ENCODE measurements at places on chromosomes 5 and 9. TPM values are rescaled to one million over a fixed set of nuclear protein-coding genes. Genes with fewer than 3 reads are reported as not detected.

ADAMTS19 gene
- not detected for polyA plus RNA-seq

PCDHA9 gene
- not detected for polyA plus RNA-seq

OR1Q1 gene
- not detected for polyA plus RNA-seq

PLEKHG4B gene
- polyA plus RNA-seq: not detected

CCDC152 gene
- 1.6 TPM for polyA plus RNA-seq

IL4 gene
- not detected for polyA plus RNA-seq

CERCAM gene
- polyA plus RNA-seq: 0.71 TPM

MEGF10 gene
- polyA plus RNA-seq: not detected

SPATA31A3 gene
- polyA plus RNA-seq: not detected

PCDHB15 gene
- not detected for polyA plus RNA-seq

QRFP gene
- polyA plus RNA-seq: 0.75 TPM

RNF130 gene
- 21.5 TPM for polyA plus RNA-seq

IL31RA gene
- not detected for polyA plus RNA-seq

LMX1B gene
- not detected for polyA plus RNA-seq

MARCHF6 gene
- 55.7 TPM for polyA plus RNA-seq

RAB3C gene
- polyA plus RNA-seq: not detected

ANKRD20A1 gene
- not detected for polyA plus RNA-seq

SPINK1 gene
- not detected for polyA plus RNA-seq

GRXCR2 gene
- polyA plus RNA-seq: not detected

DOCK2 gene
- polyA plus RNA-seq: 102 TPM

SSBP2 gene
- polyA plus RNA-seq: 130 TPM

ARID3C gene
- polyA plus RNA-seq: not detected

RLN1 gene
- polyA plus RNA-seq: 1.3 TPM

FAM153A gene
- polyA plus RNA-seq: not detected

SPINK6 gene
- not detected for polyA plus RNA-seq

DMRTA1 gene
- polyA plus RNA-seq: not detected

PTGR1 gene
- not detected for polyA plus RNA-seq

THBS4 gene
- polyA plus RNA-seq: not detected

ADAMTS12 gene
- not detected for polyA plus RNA-seq

SIT1 gene
- polyA plus RNA-seq: 107 TPM

RNF38 gene
- 21.8 TPM for polyA plus RNA-seq

C5orf34 gene
- polyA plus RNA-seq: 2.5 TPM

PCDHGA12 gene
- not detected for polyA plus RNA-seq

SLC12A2 gene
- 11.6 TPM for polyA plus RNA-seq

C5orf58 gene
- not detected for polyA plus RNA-seq

SLIT3 gene
- not detected for polyA plus RNA-seq

TAF11L5 gene
- polyA plus RNA-seq: not detected

OSMR gene
- polyA plus RNA-seq: 0.05 TPM

DENND1A gene
- 4.7 TPM for polyA plus RNA-seq

IL6ST gene
- polyA plus RNA-seq: 8.5 TPM

HSD17B3 gene
- not detected for polyA plus RNA-seq

LCN1 gene
- not detected for polyA plus RNA-seq

COL27A1 gene
- polyA plus RNA-seq: not detected

C9orf50 gene
- polyA plus RNA-seq: not detected

AIF1L gene
- polyA plus RNA-seq: not detected

CAVIN4 gene
- polyA plus RNA-seq: not detected

CDC20B gene
- not detected for polyA plus RNA-seq

NOTCH1 gene
- polyA plus RNA-seq: 0.05 TPM

NR4A3 gene
- polyA plus RNA-seq: 3.3 TPM

SAXO1 gene
- not detected for polyA plus RNA-seq

Data from naive B cell (primary cell).